AG08396 (cell line): ENCODE measurements at places on chromosomes 6 and 20.

DNA sequence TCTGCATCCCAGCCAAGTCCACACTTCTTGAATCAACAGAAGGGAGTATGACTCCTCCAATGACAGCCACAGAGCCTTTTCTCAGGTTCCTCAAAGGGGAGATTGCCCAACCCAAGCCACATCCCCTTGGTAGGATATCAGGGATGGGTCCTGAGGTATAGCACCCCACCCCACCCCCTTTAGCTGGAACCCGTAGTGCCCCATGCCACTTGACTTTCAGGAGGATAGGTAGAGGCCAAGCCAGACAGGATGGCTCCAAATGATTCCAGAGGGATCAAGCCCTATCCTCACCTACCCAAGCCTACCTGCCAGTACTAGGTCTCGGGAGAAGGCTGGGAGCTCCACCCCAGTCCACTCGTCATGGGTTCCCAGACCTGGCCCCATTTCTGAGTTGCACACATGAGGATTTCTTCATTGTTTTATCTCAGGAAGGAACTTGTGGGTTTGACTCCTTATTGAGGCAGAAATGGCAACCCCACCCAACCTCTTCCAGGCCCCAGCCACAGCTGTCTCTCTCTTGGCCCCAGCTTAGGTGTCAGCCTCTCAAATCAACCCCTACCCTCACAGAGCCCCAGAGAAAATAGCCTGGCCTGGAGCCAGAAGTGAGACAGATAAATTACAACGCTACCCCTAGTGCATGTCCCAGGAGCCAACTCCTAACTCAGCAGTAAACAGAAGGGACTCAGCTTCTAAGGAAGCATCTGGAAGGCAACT, 3.6 kb downstream of the CCND3 start:
- DNase-seq: no peak

GRCh38 chr6:106974999-106975737, 639 bp upstream of the CD24 start:
- peak; percentile 21 for DNase-seq

DNA sequence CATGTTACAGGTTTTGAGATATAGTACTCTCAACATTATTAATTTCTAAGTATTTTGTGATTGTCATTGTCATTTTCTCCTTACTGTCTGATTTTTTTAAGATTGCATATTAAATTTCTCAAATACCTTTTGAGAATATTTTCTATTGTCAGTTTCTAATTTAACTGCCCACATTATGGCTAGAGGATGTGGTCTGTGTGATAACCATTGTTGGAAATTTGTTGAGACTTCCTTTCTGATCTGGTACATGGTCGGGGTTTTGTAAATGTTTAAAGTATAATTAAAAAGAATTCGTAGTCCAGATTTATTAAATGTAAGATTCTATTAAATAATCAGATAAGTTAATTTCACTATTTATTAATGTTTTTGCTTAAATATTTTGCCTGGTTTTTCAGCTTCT, 60.1 kb downstream of the SLX4IP start:
- DNase-seq: no peak

GRCh38 chr20:56173438-56173837, 75.1 kb upstream of the MC3R start:
- no peak for DNase-seq

DNA sequence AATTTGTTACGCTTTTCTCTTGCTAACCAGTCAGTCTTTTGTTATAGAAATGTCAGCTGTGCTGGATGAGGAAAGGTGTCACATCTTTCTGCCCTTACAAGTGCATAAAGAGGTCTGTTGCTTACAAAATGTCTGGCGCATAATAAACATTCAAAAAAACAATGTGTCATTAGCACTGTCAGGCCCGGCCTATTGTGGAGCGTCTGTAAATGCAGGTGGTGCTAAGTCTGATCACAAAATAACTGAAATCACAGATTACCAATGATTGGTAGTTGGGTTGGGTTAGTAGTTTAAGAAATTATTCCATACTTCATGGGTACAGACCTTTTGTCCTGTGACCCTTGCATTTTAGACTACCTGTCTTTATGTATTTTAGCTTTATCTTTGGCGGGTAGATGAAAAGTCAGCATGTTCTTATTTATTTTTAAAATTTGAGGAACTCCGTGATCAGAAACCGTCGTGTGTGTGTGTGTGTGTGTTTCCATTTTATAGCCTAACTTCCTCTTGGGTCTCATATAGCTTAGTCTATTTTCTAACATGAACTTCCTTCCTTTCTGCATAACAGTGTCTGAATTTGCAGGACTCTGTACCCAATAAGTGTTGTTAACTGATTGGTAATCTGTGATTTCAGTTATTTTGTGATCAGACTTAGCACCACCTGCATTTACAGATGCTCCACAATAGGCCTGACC, 88.1 kb upstream of the IFNGR1 start:
- no peak for DNase-seq

- no peak for DNase-seq
These were observed 36.8 kb upstream of the CHRNA4 start for GRCh38 chr20:63397946-63398450.

- no peak for DNase-seq
These were observed 213.4 kb downstream of the PACRG start for GRCh38 chr6:162941128-162941527.

- DNase-seq: no peak
These were observed 115.2 kb downstream of the PAX1 start for GRCh38 chr20:21820688-21821087.

DNA sequence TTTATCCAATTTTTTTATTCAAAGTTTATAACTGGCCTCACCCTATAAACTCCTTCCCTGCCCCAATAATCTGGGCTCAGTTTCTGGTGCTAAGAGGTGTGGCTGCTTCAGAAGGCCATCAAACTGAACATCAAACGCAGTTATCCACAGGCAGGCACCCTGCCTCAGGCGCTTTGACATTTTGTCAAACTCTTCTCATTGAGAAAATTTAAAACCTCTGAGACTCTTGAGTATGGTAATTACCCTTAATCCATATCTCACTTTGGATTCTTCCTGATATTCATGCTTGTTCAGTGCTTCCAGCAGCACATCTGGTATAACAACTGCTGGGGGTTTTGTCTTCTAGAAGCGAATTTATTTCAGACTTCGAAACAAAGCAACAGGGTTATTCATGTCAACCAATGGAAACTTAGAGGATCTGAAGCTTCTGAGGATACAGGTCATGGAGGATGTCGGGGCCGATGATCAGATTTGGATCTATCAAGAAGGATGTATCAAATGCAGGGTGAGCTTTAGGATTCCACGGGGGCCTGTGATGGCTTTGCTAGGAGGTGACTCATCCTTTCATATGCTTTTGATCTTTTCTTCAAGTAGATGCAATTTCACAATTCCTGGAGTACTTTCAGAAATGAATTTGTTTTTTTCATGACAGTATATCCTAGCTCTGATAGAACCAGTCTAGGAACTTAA, 68.2 kb downstream of the RTN4IP1 start:
- DNase-seq: no peak

DNA sequence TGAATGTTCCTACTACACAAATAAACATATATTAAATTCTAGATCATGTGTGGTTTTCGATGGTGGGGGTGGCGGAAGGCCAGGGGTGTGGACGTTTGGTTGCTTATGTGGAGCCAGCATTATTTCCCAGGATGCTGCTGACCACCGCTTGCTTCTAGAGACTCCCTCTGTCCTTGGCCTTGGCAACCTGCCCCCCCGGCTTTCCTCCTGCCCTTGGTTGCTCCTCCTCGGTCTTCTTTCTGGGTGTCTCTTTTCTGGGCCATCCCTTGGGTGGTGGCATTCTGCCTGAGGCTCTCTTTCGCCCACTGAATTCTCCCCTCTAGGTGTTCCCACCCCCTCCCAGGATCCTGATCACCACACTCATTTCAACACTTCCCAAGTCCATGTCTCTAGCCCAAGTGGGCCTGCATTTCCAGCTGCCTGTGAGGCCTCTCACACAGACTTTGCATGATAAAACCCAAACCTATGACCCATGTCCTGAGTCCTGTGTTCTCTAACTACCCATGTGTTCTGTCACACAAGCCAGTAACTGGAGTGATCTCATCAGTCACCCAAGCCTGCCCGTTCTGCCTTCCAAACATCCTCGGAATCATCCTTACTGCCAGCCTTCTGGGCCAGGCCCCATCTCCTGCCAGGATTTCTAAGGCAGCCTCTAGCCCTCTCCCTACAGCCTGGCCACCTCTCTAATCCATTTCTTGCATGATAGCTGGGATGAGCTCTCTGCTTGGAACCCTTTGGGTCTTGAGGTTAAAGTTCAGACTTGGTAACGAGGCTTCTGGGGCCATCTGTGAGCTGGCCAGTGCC, 71.2 kb downstream of the CDS2 start:
- DNase-seq: no peak
